Activated T-cell treated with anti-CD3 and anti-CD28 coated beads for 4 hours (primary cell): ENCODE measurements at places on chromosomes 2 and 18.

GRCh38 chr18:42583283-42583731 lies 532.2 kb downstream of the RIT2 start:
- DNase-seq, result no peak

- DNase-seq, result no peak
Measured at GRCh38 chr2:229230256-229230655, 40.8 kb downstream of the PID1 start.

DNA sequence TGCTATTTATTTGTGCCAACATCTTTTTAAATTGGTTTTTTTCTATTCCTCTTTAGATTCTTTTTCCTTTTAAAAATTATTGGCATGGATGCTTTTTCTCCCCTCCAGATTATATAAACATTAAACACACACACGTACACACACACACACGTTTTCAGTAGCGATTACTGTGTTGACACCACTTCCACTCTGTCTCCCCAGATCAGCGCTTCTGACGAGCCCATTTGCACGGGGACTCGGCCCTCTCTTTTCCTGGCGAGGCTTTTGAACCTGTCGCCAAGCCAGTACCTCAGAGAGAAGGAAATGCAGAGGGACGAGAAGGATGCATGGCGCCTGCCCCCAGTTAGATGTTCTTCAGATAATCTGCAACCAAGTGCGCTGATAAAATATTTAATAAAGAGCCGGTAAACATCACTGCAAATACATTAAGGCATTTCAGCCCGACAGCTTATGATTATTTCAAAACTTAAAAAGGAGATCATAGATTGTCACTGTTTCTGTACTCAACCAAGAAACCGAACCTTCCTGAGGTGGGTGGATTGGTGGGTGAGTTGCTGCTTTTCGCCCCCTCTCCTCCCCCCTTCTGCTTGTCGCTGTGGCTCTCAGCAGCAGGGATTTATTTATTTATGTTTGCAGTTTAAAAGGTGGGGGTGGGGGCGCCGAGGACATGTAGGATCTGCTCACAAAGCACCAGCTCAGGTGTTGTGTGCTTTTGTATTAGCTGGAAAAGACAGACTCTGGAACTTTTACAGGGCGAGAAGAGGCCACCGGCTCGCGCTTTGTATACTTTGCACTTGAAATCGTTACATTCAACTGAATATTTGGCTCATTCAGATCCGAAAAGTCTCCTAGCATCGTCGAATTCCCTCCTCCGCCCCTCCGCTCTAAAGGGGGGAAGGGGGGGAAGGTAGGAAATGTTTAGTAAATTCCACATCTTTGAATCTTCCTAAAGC lies 787 bp upstream of the TBR1 start:
- DNase-seq, result no peak

DNA sequence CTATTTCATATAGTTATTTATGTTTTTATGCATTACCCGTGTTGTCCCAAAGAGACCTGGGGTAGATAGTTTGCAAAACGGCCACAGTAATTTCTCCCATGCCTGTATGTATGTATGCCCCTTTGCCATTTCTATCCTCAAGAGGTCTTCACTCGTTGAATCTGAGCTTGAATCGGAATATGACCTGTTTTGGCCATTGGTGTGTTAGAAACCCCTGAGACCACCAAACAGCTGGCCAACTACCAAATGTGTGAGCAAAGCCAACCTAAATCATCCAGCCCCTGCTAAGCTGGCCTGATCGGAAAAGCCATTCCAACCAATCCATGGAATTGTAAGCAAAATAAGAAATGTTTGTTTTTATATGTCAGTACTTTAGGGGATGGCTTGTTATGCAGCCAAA lies 23.4 kb upstream of the INO80C start:
- DNase-seq, result no peak

GRCh38 chr2:99651930-99652670 lies 162.3 kb upstream of the REV1 start:
- no peak for DNase-seq
